ENCODE measurements at places on chromosomes 2 and 18.
A peak's percentile ranks its signal among the peaks of the same experiment; 100 is the strongest.

DNA sequence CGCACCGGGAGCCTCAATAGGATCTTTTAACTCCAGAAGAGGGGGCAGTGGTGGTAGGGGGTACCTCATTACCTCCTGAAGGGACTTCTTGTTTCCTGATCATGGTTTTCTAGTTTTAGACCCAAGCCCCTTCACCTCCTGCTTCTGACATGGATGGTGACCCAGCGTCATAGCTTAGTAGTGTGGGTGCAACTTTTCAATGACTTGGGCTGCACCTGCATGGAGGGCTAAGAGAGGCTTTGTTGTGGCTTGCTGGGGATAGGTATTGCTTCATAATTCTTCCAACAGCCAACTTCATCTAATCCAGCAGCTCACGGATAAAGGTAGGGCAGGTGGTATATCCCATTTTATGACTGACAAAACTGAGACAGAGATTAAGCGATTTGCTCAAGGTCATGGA, 3.0 kb downstream of the SLC1A4 start:
- DNase-seq = no peak

DNA sequence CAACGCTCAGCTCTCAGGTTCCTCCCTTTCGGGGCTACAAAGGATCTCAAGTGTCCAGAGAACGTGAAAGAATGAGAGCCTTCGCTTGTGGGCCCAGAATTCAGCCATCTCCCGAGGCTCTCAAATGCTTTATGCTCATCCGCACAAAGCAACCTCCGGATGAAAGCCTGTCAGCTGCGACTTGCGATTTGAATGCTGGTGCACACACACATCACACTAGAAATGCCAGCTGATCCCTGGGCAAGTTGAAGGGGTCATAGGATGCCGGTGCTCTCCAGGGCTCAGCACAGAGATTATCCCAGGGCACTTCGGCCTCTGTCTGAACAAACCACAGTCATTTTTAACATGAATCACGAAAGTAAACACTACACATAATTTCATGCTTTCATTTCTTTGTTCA, 141.8 kb upstream of the MYT1L start:
- DNase-seq = no peak

DNA sequence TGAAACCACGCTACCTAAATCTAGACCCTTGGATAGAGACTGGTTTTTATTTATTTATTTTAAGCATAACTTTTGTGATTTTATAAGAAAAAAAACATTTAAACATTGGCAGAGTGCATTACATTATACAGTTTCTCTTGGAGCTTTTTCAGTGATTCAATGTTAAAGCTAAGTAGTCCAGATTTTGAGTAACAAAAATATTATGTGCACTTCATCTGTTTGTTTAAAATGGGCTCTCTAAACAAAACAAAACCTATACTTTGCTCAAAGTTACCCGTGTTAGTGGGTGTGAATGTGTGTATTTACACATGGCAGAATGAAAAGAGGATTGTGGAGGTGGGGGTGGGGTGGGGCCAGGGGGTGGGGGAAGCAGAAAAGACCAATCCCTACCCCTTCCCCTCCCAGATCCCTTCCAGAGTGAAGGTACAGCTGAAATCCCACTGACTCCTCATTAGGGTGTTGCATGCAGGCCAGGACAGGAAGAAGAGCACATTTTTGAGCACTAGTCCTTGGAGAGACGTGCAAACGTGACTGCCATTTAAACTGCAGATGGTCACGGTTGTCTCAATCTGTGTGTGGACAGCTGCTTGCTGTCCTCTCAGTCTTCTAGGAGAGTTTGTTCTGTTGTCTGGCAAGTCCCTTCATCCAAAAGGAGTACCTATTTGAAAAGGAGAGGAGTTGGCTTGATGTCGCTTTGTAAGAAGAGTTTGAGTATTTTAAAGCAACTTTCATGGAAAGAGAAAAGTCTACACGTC, 303.0 kb downstream of the ICOS start:
- no peak for DNase-seq

DNA sequence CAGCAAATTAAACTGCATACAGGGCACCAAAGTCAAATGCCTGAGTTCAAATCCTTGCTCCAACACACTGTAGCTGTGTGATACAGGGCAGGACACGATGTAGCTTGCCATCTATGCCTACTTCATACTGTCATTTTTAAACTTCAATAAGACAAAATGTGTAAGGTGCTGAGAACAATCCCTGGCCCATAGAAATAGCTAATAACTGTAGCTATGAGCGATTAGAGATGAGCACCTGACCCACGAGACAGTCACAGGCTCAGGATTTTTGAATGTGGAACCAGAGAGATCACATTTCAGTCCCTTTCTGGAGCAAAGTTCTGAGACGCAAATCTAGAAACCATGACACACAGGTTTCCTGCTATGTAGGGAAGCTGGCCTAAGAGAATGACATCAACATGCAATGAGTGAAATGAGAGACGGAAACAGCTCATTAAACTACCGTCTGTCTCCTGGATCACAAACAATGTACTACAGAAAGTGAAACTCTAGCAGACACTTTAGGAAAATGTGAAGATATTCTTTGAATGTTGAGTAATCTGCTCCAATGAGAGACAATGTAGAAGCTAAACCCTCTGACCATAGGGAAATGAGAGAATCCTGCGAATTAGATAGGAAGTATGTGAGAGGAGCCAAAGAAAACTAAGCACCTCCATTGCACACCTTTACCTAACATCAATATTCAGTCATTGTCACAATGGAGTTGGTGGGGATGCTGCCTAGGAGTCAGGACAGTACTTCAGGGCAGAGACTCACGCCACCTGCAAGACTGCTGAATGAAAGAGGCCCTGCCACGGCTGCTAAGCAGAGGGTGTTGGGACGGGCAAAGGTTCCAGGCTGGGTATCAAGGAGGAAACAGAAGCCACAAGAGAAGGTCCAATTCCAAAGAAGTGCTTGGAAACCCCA, 25.5 kb downstream of the B4GALT6 start:
- DNase-seq = peak; percentile 12

GRCh38 chr2:9634133-9634532, 3.3 kb upstream of the YWHAQ start:
- DNase-seq = no peak

GRCh38 chr2:174383796-174384195, 11.7 kb upstream of the SCRN3 start:
- no peak for DNase-seq

DNA sequence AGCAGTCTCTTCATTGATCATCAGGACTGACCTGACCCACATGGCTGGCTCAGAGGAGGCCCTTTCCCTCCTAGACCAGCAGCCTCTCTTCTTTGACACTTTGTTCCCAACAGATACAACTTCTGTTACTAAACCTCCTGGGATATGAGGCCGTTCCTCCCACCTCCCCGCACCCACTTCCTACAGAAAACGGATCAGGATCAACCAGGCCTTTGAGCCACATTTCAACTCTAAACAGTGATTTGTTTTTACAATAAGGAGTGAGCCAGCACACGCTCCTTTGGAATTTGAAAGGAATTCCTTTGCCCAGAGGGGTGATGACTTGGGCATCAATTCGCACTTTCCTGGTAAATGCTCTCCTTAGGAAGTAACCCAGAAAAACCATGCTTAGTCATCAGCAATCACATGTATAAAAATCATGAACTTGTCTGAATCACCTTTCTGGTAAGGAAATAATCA, 180.4 kb downstream of the FAM124B start:
- no peak for DNase-seq

DNA sequence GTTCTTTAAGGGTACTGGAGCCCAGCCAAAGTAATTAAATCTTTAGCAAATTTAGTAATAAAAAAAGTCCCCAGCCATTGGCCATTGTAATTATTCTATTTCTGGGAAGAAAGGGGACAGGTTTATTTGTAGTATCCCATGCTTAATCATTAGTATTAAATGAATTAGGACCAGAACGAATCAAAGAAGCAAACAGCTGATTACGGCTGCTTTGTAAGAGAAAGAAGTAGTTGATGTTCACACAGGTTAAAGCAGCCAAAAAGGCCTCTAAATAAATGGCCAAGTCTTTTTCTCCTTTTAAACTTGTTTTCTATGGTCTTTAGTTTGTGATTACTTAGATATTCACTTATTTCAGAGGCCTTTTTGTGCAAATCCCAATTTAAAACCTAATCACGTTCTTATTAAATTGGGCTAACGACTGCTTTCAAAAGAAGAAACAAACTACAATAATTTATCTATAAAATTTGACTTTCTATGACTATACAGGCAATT, 48.6 kb upstream of the DNAH7 start:
- DNase-seq = no peak

DNA sequence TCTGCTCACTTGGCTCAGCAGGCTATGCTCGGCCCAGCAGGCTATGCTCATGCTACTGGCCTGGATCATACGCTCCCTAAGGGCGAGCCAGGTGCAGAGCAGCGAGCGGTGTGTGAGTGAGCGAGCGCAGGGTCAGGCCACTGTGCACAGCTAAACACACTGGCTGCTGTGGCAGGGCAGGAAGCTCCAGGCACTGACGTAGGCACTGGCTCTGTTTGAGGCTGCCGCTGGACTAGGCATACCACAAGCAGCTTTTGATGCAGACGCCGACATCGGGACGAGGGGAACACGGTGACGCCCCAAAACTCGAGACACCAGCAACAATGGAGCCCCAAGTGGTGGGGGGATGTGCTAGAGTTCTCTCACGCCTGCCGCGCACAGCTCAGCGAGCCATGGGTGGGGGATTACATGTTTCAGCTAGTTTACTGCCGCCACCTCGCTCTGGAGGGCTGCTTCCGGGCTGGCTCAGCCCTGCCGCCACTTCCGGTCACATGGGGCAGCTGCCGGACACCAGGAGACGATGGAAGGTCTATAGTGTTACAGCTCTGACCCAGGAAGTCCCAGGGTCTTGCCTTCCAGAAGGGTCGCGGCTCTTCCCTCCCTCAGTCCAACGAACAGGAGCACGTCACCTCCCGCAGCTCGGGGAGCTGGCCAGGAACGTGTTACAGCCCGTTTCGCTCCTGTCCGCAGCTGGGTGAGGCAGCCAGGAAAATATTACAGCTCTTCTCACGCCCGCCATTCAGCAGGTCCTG, 1176.9 kb upstream of the LRRTM1 start:
- DNase-seq = no peak

DNA sequence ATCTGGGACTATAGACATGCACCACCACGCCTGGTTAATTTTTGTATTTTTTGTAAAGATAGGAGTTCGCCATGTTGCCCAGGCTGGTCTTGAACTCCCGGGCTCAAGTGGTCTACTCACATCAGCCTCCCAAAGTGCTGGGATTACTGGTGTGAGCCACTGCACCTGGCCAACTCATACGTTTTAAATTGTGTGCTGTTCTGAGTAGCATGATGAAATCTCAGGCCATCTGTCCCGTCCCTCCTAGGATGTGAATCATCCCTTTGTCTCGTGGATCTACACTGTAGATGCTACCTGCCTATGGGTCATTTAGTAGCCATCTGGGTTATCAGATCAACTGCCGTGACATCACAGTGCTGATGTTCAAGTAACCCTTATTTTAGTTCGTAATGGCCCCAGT, 38.5 kb upstream of the RMP24 start:
- no peak for DNase-seq

GRCh38 chr2:45595721-45596435, 15.2 kb downstream of the SRBD1 start:
- no peak for DNase-seq

- DNase-seq = no peak
Observed at GRCh38 chr2:121478996-121479745, 51.5 kb upstream of the RNU4ATAC start.

GRCh38 chr18:22330508-22330907, 87.2 kb downstream of the CTAGE1 start:
- DNase-seq = no peak

- no peak for DNase-seq
Observed at GRCh38 chr2:163701399-163702195, 34.2 kb downstream of the FIGN start.

DNA sequence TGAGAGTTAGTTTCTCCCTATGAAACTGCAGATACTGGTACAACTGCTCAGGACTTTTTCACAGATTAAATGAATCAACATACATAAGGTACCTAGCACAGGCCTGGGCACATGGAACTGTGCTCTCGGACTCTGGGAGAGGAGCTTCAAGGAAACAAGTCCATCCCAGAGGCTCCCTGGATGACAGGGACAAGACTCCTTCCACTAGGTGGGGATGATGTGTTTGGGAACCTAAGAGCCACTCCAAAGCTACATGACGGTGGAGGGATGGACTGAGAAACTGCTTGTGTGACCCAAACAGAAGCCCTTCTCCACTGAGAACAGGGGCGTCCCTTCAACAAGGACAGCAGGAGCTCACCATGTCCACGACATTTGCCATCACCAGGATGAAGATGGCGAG, 37.1 kb downstream of the CENPO start:
- no peak for DNase-seq

DNA sequence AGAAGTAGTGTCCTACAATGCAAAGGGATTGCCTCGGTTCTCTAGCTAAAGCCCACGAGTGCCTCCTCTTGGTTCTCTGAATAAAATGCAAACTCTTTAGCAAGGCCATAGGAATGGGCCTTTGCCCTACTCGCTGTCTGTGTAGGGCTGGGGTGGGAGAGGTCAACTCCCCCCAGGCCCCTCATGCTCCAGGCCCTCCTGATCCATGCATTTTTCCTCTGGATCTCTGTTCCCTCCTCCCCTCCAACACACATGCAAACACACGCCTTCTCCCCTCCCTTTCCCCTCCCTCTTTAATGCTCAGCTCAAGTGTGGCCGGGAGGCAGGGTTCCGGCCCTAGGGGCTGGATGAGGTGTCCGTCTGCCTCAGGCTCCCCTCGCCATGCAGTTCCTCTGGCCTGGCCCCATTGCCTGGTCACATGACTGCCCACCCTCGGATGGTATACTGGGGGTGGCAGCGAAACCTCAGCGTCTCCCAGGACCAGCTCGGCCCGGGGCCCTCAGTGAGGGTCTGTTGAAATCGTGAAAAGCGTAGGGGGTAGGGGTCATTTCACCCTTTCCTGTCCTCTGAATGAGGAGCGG, 14.9 kb upstream of the KLF11 start:
- DNase-seq = no peak

DNA sequence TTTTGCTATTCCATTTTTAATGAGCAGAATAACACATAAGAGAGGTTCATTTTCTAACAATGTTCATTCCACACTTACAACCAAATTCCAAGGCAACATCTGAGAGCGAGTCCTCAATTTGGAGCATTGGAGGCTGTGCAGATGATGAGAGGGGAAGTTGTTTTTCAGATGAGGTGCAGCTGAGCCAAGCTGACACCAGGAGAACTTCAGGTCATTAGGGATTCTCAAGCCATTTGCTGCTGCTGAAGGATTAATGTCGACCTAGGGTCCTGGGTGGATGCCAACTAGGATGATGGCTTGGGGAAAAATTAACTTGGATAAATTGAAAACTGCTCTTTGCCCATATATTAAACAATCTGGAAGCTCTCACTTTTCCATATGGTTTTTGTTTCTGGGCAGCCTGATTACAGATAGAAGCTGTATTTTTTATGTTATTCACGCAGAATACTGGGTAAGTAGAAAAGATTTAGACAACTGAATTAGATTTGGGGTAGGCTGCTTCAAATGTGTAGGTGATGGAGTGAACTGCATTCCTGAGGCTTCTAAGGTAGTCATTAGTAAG, 206.4 kb upstream of the SLC39A10 start:
- no peak for DNase-seq

DNA sequence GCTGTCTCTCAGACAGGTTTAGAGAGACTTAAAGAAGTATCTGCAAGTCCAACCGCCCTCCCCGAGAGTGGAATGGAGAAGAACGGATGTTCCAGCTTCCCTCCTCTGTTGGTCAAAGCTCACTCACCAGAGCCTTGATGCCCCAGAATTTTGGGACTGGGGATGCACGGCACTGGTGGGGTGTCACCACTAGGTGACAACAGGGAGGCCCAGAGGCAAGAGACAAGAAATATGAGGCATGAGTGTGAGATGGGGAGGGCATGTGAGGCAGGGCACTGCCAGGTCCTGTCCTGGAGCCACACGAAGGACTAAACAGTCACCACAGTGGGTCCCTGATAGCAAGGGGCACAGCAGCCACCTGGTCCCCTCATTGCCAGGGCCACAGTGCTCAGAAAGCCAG, 35.1 kb upstream of the SH3BP4 start:
- DNase-seq = no peak
